ENCODE measurements at places on chromosomes 6 and 20. TPM values are rescaled to one million over a fixed set of nuclear protein-coding genes. Genes with fewer than 3 reads are reported as not detected.

The CYP21A2 gene
- total RNA-seq: under 0.01 TPM

The KCNK15 gene
- 0.26 TPM for total RNA-seq

The RAB5IF gene
- 120 TPM for total RNA-seq

The GINS1 gene
- total RNA-seq: 1.4 TPM

The PGBD1 gene
- total RNA-seq: 1.8 TPM

The BPHL gene
- total RNA-seq: 15.1 TPM

The ULBP3 gene
- 11.1 TPM for total RNA-seq

The HLA-DRB5 gene
- not detected for total RNA-seq

The MCHR2 gene
- total RNA-seq: not detected

DNA sequence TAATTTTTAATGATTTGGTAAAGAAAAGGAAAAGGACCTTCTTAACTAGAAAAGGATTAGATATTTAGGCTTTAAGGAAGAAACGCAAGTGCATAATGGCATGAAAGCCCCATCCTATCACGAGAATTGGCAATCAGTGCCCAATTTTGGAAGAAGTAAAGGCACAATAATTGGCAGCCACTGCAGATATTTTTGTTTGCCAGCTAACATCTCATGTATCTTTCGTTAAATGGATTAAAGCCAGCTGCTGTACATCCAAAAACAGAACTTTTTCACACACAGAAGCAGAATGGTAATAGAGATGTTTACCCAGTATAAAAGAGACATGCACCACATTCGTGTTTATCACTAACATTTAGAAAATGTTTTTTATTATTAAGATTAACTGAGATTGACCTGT is 180.3 kb downstream of the C6orf118 start:
- DNase-seq: no peak

DNA sequence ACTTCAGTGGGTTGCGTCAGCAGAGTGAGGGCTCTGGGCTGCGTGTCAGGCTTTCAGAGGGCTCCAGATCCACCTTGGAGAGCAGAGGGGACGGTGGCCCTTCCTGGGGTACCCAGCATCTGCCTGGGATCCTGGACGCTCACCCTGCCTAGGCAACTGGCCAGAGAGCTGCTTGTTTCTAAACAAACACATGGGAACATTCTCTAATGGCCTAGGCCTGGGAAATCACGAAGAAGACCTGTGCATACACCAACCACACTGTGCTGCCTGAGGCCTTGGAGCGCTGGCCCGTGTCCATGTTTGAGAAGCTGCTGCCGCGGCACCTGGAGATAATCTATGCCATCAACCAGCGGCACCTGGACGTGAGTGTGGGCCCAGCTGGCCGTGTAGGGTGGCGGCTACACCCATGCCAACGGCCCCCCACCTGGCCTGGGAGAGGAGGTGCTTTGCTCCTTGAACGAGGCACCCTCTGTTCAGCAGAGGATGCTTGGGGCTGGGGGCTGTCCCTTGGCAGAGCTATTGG is 32.2 kb downstream of the PYGB start:
- no peak for DNase-seq

DNA sequence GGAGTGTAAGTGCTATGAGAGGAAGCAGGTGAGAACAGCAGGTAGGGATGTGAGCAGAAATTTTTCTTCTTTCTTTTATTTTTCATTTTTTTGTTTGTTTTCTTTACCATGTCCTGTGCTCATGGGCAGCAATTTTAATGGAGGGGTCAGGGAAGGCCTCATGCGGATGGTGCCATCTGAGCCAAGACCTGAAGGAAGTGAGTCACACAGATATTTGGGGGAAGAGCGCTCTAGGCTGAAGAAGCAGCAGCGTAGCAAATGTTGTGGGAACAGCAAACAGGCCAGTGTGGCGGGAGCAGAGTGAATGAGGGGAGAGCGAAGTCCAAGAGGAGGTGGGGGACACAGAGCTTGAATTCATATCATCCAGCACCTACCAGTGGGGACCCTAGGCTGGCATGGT is 12.7 kb downstream of the SPDEF start:
- DNase-seq: peak; percentile 26

DNA sequence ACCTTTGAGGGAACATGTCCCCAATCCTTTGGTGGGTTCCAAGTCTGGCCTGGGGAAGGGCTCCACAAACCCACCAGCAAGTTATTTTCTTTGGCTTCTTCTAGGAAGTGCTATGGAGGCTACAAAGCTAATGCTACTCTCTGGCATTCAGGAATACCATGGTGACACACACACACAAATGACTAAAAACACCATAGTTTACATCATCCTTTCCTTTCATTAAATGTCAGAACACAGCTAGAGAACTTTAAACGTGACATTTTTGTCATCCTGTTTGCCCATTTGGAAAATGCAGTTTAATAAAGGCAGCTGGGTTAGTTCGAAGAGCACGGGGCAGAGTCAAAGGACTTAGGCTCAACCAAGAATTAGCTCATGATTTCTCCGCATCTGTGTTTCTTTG is 40.2 kb upstream of the PROKR2 start:
- no peak for DNase-seq

GRCh38 chr20:58709013-58709702 is 16.6 kb downstream of the NPEPL1 start:
- DNase-seq: no peak

GRCh38 chr6:130020073-130020906 is 1.9 kb downstream of the L3MBTL3 start:
- no peak for DNase-seq

DNA sequence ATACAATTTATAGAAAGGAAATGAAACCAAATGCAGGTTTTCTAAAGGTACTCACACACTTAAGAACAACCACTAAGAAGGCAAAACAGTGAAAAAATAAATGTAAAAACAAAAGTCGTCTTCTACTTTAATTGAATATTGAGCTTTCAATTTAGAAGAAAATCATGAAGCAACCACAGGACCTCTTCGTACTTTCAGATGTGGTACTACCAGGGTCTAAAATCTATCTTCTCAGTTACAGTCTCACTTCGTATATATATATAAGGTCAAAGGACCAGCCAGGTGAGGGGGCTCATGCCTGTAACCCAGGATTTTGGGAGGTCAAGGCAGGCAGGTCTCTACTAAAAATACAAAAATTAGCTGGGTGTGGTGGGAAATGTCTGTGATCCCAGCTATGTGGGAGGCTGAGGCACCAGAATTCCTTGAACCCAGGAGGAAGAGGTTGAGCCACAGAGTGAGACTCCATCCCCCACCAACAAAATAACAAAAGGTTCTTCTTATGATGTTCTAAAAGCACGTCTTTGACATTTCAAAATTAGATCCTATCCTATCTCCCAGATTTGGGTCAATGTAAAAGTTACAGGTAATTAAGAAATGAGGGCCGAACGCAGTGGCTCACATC is 12.5 kb downstream of the ROMO1 start:
- no peak for DNase-seq

GRCh38 chr6:70303034-70303525 is at the start of gene COL9A1:
TSS of gene COL9A1 (minus strand) at chr6:70303084. CDS start at chr6:70302924, 160 bp downstream.
- DNase-seq: no peak

- peak; percentile 83 for DNase-seq
These were observed 36.5 kb downstream of the AKAP12 start for GRCh38 chr6:151276112-151276740.

DNA sequence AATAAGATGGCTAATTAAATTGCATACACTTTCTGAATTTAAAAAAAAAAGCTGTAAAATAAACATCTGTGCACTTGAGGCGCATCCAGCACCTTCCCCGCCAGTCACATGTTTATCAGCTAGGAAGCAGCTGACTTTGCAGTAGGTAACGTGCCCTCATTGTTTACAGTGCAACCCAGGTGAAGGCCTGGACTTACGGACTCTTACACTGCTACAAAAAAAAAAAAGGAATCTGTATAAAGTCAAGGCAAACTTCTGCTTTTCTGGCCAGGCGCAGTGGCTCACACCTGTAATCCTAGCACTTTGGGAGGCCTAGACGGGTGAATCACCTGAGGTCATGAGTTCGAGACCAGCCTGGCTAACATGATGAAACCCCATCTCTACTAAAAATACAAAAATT is 327.8 kb downstream of the CDH4 start:
- no peak for DNase-seq

DNA sequence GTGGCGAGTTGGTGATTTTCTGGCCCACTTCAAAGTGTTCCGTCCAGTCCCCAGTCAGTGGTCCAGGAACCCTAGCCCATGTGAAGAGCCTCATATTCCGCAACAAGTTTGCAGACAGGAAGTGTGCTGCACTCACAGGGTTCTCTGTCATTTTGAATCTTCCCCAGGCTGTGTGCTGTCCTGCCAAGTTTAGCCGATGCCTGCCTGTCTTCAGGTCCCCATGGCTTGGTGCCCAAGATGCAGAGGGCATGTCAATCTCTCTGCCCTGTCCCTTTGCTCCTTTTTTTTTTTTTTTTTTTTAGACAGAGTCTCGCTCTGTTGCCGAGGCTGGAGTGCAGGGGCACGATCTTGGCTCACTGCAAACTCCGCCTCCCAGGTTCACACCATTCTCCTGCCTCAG is 69.9 kb upstream of the ATXN1 start:
- DNase-seq: no peak

DNA sequence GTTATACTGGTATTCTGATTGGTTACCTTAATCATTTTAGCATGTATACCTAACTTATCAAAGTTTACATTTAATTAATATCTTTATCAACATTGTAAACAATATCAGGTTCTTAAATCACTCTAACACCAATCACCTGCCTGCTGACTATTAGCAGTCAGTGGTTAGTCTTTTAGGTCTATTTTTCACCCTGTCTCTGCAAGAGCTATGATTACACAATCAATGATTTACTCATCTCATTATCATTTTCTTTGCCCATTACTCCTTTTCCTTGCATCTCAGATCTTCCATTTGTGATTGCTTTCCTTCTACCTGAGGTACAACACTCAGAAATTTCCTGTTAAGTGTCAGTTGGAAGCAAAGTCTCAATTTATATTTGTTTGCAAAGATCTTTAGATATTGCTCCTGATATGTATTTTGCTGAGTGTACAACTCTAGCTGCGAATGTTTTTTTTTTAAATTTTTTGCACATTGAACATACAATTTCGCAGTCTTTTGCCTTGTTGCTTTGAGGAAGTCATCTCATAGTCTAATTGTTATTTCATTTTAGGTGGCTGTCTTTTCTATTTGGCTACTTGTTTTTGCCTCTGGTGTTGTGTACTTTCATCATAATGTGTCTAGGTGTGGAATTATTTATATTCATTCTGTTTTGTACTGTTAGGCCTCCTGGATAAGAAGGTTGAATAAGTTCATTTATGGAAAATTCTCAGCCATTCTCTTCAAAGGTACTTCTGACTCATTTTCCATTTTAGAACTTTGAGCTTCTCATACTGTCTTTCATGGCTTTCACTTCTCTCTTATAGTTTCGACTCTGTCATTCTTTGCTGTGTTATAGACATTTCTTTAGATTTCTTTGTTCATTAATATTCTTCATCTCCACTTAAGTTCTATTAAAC is 104.9 kb upstream of the CEP162 start:
- DNase-seq: peak; percentile 46

DNA sequence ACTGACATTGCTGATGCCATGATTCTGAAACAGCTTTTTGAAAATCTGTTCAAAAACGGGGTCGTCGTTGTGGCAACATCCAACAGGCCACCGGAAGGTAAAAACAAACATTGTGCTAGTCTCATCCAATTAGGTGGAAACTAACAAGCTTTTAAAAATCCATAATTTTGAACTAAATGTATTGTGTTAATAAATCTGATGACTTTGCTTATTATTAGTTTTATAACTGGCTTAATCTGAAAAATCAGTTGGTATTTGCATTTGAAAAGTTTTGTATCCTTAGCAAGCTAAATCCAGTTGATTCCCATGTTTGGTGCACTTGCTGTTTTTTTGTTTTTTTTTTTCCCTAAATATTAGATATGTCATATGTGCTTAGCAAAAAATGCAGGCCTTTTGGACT is 71.4 kb downstream of the AFG1L start:
- no peak for DNase-seq

GRCh38 chr20:815914-816606 is 17.5 kb upstream of the FAM110A start:
- peak; percentile 36 for DNase-seq

Data from bronchial epithelial cell (primary cell).